ENCODE measurements at places on chromosomes 1 and 21.

DNA sequence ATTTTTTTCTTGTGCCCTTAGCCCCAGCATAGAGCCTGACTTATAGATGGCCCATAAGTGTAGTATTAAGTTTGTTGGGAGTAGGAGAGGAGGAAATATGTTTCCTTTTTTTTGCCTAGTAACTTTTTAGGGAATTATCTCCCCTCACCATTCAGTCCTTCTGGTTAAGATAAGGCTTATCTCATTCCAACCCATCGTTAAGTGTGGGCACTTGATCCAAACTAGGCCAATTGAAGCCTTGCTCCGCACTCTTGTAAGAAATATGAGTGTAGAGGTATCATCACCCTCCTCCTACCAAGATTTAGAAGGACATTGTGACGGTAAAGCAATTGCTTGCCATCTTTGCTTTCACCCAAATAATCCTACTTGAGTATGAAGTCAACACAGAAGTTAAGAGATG lies 8.8 kb upstream of the FGGY start:
- DNase-seq, result no peak

- DNase-seq, result no peak
Measured at GRCh38 chr1:214259353-214259977, 21.5 kb upstream of the SMYD2 start.

DNA sequence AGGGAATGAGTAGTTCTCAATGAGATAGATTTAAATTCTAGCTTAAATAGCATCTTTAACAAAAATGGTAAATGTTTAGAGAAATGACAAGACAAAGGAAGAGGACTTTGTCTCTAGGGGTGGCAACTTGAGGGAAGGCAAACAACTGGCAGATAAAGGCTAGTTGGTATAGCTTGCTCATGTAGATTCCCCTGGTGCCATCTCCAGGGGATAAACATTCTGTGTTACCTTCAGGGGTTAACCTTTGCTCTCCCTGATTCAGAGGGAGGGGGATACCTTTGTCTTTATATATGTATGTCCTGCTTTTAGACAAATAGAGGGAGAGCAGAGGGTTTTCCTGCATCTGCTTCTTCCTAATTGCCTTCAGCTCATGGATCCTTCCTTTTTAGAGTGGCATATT lies 153.7 kb upstream of the L1TD1 start:
- no peak for DNase-seq

- DNase-seq, result no peak
Measured at GRCh38 chr1:227924833-227925574, 22.7 kb downstream of the WNT9A start.

DNA sequence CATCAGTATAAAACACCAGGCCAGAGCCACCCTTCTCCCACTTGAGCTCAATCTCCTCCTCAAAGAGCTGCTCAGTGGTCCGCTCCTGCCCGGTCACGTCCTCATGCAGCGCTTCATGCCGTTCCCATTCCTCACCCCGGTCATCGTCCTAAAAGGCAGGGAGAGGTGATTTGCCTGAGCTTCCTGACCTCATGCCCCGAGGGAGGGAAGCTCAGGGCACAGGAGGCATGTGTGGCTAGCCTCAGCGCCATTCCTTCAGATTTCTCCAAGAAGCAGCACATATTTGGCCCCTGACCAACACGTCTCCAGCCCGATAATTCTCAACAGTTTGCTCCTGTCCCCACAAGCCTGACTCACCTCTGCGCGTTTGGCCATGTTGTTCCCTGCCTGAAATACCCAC lies 4.2 kb upstream of the GPN2 start:
- DNase-seq, result no peak

- no peak for DNase-seq
Measured at GRCh38 chr1:151534662-151535278, 5.3 kb upstream of the TUFT1 start.

- no peak for DNase-seq
Measured at GRCh38 chr21:45172420-45172819, 98.0 kb downstream of the ADARB1 start.

DNA sequence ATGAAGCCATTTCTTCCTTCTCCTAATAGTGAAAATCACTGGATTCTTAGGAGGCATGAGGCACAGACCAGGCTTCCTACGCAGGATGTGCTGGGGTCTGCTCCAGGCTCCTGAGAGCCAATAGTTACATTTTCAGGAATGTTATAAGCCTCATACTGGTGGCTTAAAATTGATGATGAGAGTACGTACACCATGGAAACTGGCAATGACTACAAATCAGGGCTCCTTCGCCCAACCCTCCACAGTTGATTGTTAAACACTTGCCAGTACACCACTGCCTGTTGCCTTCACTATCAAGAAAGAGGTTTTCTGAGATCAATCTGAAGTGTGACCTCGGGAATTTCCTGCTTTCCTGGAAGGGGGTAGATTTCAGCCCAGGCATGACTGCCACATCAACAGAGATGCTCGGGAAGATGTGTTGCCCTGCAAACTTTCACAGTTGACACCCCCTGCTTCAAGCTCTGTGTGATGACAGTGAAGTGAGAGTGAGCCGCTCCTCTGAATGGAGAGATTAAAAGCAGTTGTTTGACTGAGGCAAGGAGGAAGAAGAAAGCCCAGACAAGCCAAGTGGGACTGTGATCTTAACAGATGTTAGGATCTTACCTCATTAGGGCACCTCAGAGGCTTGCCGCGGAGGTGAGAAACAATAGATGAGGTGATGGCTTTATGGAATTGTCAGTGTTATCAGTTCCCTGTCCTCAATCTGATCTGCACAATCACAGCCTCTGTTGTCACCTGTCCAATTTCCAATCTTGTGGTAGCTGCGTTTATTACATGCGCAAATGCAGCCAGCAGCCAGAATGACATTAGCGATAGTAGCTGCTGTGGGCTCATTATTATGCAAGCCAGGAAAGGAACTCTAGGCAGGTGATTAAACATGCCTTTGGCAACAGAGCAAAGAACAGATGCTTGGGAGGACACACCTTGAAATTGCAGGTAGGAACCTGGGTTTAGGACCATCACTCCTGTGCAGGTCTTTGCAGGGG lies 277.3 kb downstream of the KAZN start:
- no peak for DNase-seq

DNA sequence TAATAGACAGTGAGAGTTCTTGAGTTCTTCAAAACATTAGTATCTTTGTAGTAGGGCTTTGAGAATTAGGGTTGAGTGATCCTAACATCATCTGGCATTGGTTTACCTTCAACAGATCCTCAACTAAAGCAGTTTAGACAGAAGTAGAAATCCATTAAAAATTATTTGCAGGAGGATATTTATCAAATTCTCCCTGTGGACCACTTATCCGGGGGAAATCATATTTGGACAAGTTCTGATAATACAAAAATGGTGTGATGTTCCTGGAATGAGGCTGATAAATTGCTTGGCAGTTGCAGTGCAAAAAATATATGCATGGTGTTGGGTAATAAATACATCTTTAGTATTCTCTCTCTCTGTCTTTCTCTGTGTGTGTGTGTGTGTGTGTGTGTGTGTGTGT lies 115.1 kb upstream of the CHODL start:
- peak; percentile 25 for DNase-seq

GRCh38 chr1:212635141-212635631 lies 26.6 kb downstream of the ATF3 start:
- no peak for DNase-seq

DNA sequence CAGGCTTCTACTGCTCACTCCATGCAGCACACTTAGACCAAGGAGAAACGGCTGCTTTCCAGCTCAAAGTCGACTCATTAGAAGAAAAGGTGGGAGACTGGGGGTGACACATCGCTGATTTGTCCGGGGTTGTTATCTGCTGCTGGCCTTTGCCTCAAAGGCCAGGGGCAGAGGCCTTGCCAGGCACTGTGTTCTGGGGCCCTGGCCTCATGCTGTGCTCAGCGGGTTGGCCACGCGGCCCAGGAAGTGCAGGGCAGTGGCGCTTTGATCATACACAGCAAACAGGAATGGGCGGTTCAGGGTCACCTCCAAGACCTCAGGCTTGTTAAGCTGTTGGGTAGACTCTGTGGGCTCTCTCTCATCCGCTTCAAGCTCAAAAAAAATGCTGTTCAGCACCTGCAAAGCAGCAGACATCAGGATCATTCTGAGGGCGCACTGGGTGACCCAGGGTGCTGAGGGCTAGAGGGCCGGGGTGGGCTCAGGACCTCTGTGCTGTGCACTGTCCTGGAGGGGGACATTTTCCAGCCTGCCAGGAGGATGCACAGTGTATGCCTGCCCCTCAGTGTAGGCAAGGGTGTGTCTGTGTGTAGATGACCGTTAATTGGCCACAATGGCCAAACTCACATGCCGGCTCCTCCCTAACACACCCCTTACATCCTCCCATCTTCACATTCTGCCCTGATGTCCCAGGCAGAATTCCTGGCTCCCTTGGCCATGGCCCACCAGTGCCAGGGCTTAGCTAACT lies 10.8 kb downstream of the AGT start:
- no peak for DNase-seq

DNA sequence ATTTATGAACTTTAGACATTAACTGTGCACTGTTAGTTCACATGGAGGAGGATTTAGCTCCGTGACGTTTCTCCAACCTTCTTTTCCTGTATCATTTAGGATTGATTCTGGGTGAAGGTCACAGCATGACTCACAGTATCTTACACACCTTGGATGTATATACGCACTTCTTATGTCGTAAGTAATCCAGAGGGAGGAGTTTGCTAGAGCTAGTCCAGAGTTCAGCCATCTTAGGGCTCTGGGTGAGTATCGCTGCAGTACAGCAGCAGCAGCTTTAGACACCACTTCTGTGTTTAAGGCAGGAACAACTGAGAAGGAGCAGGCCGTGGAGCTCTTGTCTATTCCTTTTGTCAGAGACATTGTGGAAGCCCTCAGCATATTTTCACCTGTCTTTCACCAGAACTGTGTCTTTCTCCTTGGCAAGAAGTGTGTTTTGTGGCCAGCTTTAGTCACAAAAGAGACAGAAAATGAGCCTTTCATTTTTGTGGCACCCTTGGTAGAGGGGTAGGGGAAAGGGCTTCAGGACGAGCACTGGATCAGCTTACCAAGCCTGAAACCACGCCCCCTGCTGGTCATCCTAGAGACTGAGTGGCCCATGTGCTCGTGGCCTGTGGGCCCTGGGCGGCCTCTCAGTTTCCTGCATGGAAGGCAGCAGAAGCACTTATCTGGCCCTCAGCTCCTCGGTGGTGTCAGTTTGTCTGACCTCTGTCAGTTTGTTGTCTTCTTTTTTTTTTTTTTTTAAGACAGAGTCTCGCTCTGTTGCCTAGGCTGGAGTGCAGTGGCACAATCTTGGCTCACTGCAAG lies 64.0 kb downstream of the ADARB1 start:
- no peak for DNase-seq

DNA sequence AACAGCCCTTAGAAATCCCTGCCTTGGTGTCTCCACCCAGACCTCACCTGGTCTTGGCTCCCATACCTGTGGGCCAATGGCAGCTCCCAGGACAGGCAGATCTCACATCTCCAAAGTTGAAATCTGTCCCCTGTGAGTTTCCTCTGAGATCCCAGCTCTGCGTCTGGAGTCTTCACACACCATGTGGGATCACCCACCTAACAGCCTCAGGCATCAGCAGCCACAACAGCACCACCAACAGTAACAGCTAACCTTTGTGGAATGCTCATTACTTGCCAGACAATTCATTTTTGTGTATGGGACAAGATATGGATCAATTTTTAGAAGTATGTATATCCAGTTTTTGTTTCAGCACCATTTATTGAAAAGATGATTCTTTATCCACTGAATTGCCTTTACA lies 523.2 kb downstream of the MATN1 start:
- DNase-seq, result no peak

DNA sequence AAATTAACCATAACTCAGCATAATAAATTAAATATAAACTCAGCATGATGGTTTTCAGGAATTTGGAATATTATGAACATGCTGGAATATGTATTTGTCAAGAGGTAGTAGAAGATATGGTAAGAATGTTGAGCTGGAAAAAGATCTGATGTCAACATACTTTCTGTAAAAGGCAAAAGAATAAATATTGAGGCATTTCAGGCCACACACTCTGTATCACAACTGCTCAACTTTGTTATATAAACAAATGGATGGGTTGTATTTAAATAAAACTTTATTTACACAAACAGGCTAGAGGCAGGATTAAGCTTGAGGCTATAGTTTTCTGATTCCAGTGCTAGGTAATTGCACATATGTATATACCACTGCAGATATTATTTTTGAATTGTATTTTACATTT lies 1409.4 kb downstream of the MRPL39 start:
- no peak for DNase-seq

- DNase-seq, result no peak
Measured at GRCh38 chr1:55084257-55084656, 44.9 kb downstream of the PCSK9 start.

GRCh38 chr1:202623075-202623474 lies 87.2 kb downstream of the SYT2 start:
- no peak for DNase-seq

DNA sequence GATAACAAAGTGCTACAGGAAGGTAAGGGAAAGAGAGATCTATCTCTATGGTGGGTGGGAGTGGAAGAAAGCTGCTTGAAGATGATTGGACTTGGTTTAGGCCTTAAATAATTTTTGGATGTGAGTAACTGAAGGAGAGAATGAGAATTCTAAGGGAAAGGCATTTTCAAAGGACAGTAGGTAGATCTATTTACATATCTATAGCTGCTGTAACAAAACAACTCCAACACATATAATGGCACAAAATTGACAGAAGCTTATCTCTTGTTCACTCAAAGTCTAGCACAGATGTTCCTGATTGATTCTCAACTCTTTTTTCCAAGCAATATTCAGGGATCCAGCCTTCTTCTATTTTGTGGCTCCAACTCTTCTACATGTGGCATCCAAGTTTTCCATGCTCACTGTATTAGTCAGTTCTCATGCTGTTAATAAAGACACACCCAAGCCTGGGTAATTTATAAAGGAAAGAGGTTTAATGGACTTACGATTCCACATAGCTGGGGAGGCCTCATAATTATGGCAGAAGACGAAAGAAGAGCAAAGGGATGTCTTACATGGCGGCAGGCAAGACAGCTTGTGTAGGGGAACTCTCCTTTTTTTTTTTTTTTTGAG lies 3.1 kb upstream of the DDAH1 start:
- DNase-seq, result no peak

DNA sequence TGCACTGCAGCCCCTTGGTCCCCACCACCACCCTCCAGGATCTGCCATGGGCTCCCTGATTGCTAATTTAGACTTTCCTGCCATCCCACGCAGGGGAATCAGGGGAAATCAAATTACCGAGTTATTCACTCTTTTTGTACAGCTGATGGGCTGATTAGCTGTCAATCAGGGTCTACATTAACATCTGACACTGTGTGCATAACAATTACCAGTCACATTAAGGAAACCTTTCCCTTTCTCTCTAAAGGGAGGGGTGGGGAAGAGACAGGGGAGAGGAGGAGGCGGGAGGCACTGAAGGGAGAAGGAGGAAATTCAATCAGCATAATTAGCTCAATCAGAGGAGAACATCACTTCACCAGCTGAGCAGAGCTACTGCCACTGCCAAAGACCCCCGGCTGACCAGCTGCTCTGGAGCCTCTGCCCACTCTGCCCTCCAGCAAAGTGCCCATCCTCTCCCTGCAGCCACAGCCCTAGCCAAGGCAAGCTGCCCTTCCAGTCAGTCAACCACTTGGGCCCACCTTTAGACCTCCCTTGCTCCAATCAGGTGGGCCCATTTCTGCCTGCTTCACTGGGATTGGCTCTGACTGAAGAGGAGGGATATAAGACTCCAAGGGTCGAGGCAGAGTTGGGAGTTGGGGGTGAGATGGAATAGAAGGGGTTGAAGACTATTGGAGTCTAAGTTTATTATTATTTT lies 199.3 kb upstream of the ZC3H12A start:
- DNase-seq, result no peak

- DNase-seq, result no peak
Measured at GRCh38 chr21:36437745-36438128, 42.2 kb downstream of the CLDN14 start.

All from forelimb muscle (tissue), 1 donor.